ENCODE measurements at places on chromosomes 3 and 15.

- DNase-seq: no peak
These were observed 2.4 kb upstream of the MAGI1 start for GRCh38 chr3:66041116-66041515.

- no peak for DNase-seq
These were observed 28.9 kb upstream of the RAD18 start for GRCh38 chr3:8992199-8992598.

DNA sequence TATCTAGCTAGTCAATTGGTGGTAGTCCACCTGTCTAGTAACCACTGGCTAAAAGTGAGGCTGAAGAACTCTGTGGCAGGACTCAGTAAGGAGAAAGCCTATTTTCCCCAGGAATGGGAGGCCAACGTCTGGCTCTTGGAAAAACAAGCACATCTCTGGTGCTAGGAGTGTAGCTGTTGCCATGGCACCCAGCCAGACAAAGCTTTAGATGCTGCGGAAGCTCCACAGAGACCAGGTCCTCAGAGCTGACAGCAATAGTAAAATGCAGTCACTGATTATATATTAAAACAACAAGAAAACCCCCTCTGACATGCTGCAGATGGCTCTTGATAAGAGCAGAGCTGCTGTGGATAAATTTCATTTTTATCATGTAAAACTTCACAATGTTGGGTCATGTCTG is 124.9 kb upstream of the STRIT1 start:
- DNase-seq: no peak

- no peak for DNase-seq
These were observed 31.6 kb upstream of the RAP2B start for GRCh38 chr3:153130312-153130977.

DNA sequence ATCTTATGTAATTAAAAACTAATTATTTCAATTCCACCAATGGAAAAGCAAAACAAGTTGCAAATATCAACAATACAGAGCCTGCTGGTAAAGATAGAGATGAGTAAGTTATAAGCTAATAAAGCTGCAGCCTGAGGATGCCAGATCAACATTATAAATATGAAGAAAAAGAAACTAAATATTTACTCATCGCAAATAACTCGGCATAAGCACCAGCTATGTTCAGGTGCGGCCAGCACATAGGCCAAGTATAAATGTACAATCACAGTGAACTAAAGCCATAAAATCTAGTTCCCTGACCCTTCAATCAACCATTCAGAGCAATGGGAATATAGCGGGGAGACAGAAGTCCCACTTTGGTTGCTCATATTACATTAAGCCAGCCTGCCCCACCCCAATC is 7.7 kb upstream of the RSL24D1 start:
- no peak for DNase-seq

DNA sequence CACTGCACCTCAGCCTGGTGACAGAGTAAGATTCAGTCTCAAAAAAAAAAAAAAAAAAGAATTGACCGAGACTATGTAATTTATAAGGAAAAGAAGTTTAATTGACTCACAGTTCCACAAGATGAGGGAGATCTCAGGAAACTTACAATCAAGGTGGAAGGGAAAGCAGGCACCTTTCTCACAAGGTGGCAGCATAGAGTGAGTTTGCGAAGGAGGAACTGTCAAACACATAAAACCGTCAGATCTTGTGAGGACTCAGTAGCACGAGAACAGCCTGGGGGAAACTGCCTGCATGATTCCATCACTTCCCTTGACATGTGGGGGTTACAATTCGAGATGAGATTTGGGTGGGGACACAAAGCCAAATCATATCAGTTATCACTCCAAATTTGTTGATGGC is 380.9 kb downstream of the EDEM1 start:
- peak; percentile 25 for DNase-seq

DNA sequence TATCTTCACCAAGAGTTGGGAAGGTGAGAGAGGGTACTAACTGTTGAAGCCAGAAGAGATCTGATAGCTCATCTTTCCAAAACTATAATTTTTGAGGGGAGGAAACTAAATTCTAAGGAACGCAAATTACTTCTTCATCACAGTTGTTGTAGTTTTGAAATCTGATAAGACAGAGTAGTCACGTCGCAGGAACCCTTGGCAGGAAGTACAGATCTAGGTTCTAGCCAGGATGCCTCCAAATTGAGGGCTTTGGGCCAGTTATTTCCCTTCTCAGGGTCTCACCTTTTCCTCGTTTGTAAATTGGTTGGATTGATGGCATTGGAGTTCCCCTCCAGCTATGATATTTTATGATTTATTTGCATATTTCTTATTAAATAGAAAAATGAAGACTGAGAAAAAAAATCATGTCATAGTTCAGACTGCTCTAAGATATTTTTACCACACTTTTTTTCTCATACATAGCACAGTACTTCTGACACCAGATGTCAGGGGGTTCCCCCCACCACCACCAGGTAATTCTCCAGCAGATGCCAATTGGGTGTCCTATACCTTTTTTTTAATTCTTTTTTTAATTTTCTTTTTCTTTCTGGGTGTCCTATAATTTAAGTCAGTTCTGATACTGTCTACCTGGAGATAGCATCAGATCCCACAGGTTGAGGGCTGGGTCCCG is 32.3 kb upstream of the APH1B start:
- peak; percentile 41 for DNase-seq

- DNase-seq: no peak
These were observed 327.7 kb upstream of the NAALADL2 start for GRCh38 chr3:174531262-174531982.

DNA sequence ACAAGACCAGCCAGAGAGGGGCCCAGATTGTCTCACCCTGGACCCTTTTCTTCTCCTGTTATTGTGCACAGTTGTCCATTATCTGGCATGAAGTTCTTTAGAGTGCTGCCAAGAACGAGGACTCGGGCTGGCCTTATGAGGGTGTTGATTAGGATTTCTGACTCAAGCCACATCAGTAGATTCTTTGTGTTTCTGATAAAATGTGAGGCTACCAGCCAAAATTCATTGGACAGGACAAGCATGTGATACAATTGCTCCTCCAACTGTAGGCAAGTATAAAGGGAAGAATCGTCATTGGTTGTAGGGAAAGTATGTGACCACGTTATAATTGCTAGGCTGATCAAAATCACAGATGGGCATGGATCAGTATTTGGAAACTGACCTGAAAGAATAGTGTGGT is 99.2 kb upstream of the TMC3 start:
- DNase-seq: no peak

- DNase-seq: no peak
These were observed 6.4 kb downstream of the ROBO1 start for GRCh38 chr3:79761441-79761840.

DNA sequence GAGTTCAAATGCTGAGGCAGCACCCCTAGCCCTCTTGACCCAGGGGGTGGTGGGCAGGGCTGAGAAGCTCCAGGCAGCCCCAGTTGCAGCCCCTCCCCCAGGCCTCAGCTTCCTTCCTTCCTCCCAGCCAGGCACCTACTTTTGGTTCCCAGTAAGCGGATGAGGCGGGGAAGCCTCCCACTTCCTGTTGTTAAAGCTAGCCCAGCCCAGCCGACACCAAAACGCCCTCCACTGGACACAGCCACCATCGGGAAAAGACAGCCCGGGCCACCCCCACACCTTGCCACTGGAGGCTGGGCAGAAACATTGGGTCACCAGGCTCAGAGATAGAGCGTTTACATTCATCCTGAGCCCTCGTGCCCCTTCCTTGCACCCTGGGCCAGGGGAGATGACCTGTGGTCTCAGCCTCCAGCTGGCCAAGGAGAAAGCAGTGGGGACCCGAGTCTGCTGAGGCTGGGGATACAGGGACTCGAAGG is 3.5 kb downstream of the DUSP7 start:
- peak; percentile 79 for DNase-seq

DNA sequence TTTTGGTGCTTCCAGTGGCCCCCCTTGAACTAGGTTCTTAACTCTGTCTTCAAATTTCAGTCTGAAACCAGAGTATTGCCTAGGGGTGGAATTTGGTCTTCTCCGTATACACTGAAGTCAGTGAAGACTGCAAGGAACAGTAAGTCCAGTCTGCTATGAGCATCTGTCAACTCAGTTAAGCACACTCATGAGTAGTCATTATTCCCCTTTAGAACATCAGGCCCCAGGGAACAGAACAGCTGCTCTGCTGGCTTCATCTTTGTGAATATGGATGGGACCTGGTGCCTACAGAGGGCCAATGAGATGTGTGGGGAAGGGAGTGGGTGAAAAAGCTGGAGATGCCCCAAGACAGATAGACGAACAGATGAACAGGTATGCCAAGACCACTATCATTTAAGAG is 85.2 kb upstream of the PRR23C start:
- no peak for DNase-seq

DNA sequence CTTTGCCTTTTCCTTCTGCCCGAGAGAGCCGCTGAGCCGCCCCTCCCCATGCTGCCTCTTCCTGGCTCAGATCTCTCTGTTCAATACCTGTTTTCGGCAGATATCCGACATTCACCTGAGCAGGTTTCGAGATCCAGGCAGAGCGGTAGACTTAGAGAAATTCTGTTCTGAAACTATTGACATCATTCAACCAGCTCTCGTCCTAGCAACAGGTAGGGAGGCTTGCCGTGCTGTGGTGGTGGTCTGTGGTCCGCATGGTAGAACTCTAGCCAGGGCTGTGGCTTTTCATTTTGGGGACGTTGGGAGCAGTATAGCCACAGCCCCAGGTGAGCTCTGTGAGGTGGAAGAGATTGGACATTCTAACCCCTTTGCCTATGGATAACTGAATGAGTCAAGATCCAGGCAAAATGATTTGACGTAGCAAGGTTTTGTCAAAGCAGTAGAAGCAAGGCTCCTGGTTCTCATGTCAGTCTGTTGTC is 810 bp downstream of the TMEM62 start:
- DNase-seq: no peak

GRCh38 chr3:52388348-52388821 is 56.5 kb downstream of the SEMA3G start:
- no peak for DNase-seq

DNA sequence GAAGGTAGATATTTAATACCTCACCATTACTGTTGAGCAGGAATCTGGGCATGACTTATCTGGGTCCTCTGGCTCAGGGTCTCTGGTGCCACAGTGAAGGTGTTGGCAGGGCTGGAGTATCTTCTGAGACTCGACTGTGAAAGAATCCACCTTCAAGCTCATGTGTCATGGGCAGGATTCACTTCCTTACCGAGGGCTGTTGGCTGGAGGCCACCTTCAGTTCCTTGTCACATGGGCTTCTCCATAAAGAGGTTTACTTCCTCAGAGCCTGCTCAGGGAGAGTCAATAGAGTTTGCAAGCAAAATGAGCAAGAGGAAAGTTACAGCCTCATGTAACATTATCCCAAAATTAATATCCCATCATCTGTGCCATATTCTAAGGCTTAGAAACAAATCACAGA is 459.5 kb downstream of the NR2F2 start:
- no peak for DNase-seq

GRCh38 chr3:156782921-156783320 is 43.2 kb upstream of the LEKR1 start:
- DNase-seq: no peak

- peak; percentile 96 for DNase-seq
These were observed 4.0 kb upstream of the SIN3A start for GRCh38 chr15:75455424-75455981.

GRCh38 chr3:143951351-143951971 is 20.2 kb upstream of the DIPK2A start:
- peak; percentile 73 for DNase-seq

- DNase-seq: no peak
These were observed 110.4 kb downstream of the CBLB start for GRCh38 chr3:105758451-105758850.

DNA sequence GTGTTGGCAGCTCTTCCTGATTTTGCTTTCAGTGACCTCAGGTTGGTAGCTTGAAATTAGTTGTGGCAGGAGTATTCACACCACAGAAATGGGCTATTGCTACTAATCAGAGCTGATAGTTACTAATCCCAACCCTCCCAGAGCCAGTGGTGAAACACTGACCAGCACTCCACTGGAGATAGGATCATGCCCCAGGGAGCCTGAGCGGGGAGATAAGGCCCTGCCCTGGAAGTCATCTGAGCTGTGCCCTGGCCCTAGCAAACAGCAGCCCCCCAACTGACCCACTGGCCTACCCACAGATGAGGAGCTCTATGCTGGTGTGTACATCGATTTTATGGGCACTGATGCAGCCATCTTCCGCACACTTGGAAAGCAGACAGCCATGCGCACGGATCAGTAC is 9.4 kb upstream of the GNAT1 start:
- DNase-seq: no peak

Measured in hematopoietic multipotent progenitor cell treated with erythropoietin and hydrocortisone succinate and interleukin-3 and kit ligand, for 6 days (in vitro differentiated cells).